ENCODE measurements at places on chromosomes 4 and X.

DNA sequence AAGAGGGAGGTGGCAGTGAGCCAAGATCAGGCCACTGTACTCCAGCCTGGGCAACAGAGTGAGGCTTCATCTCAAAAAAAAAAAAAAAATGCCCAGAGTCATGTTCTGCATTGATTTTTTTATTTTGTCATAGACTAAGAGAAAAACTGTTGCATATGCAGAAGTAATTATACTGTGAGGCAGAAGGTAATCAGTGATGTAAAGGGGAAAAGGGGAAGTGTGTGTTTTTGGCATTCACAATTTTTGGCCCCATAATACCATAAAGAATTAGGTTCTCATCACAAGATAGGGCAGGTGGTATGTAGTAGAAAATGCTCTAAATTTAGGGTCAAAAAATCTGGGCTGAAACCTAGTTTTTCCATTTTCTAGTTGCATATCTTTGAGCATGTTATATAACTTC, 47.3 kb upstream of the GAB1 start:
- DNase-seq, result no peak

DNA sequence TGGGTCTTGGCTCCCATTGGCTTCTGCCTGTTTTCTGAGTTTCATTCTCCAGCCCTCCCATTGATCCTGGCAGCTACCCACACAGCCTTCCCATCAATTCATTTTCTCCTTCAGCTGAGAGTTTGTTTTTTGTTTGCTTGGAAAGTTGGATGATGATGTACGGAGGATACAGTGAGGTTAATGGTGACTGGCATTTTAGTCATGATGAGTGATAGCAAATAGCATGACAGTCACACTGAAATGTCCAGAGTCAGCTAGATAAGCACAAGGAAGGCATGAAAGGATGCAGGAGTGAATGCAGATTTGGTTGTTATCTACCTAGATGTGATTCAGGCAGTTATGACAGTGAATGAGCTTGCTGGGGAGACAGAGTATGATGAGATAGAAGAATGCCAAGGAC, 30.6 kb upstream of the LCORL start:
- no peak for DNase-seq

GRCh38 chr4:100708776-100709175, 191.0 kb upstream of the EMCN start:
- no peak for DNase-seq

DNA sequence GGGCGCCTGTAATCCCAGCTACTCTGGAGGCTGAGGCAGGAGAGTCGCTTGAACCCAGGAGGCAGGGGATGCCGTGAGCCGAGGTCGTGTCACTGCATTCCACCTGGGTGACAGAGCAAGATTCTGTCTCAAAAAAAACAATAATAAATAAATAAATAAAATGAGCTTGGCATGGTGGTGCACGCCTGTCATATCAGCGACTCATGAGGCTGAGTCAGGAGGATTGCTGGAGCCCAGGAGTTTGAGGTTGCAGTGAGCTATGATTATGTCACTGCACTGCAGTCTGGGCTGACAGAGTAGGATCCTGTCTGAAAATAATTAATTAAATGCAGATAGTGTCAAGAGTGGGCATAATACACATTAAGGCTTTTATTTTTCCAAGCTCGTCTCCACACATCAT, 77.5 kb downstream of the DHRSX start:
- DNase-seq, result no peak

DNA sequence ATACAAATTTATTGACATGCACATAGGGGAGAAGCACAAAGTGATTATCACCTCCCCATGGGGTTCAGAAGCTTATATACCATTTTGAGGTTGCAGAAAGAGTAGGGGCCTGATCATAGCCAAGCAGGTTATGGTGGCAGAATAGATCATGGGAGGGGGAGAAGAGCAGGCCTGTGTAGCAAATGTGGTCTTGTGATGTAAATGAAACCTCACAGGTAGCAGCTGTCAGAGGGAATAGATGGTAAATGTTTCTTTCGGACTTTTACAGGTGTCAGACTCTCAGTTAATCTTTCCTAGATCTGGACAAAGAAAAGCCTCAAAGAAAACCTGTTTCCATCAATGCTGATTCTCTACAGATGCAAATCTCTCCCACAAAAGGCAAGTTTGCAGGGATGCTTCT, 84.4 kb downstream of the CFAP299 start:
- DNase-seq, result no peak

DNA sequence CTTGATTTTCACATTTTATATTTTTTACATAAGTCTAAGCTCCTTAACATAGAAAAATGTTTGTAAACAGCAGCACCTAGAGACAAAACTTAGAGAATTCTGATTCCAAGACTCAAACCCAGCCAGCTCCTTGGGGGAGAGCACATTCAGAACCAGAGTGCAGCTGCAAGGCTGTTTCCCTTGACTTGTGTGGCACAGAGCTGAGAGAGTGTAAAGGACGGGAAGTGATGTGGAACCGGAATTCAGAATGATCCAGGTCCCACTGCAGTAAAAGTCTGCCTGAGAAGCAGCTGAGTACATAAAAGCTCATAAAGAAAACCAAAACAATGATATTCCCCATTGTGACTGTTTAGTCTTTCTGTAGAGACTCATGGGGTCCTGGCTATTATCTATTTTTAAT, 713.8 kb downstream of the RAB28 start:
- DNase-seq, result no peak

- DNase-seq, result no peak
These were observed 15.0 kb upstream of the NAT8L start for GRCh38 chr4:2044119-2044485.

GRCh38 chr4:176359590-176359989, 39.8 kb downstream of the SPCS3 start:
- no peak for DNase-seq

DNA sequence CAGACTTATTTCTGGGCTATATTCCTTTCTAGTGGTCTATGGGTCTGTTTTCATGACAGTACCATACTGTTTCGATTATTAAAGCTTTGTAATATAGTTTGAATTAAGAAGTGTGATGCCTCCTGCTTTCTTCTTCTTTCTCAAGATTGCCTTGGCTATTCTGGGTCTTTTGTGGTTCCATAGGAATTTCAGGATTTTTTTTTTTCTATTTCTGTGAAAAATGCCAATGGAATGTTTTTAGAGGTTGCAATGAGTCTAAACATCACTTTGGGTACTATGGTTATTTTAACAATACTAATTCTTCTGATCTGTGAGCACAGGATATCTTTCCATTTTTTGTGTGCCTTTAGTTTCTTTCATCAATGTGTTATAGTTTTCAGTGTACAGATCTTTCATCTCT, 204.3 kb upstream of the HCCS start:
- DNase-seq, result no peak

- DNase-seq, result peak; percentile 47
These were observed 33.6 kb downstream of the CLCN4 start for GRCh38 chrX:10190367-10190766.

DNA sequence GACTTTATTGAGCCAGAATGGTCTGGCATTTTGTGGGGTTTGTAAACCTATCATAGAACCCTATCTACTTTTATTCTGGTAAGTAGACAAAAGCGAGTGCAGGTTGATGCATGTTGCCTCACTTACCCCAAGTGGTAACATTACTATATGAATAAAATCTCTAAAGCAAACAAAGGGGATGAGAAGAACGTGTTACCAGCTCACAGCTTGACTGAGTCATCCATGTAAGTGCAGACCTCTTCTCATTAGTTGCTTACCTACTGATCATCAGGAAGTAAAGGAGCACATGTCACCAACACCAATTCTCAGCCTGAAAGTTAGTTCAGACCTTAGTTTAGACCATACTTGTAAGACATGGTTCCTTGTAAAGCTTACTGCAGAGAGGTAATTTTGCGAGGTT, 1328.3 kb downstream of the C4orf33 start:
- no peak for DNase-seq

DNA sequence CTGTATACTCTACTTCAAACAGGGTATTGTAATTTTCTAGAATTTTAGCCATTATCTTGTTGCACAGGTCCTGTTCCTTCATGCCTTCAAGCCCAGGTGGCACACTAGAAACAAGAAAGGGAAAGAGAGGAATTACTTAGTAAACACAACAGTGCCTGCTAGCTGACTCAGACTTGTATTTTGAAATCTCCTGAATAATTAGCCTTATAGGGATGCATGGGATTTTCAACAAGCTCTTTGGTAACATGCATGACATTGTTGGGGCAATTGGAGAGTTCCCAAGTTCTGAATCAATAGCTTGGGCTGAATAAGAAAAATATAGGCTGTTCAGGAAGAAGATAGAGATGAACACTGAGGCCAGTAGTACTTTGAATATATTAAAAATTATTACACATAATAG, 118.8 kb downstream of the FAM13A start:
- no peak for DNase-seq

DNA sequence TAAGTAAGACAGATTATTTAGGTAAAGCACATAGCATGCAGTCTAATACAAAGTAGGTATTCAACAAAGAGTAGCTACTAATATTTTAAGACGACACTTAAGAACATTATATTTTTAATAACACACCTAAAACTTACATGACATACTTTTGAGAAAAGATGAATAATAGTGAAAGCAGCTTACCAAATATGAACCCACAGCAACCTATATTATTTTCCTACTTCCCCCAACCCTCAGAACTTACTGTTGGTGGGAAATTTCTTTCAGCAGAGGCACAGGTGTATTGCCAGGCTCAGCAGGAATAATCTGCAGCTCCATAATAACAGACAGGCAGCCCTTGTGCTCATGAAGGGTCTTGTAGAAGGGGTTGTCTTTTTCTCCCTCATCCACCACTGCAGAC, 498.9 kb downstream of the GLUD2 start:
- no peak for DNase-seq

- DNase-seq, result no peak
These were observed 20.5 kb upstream of the STS start for GRCh38 chrX:7127056-7127455.

DNA sequence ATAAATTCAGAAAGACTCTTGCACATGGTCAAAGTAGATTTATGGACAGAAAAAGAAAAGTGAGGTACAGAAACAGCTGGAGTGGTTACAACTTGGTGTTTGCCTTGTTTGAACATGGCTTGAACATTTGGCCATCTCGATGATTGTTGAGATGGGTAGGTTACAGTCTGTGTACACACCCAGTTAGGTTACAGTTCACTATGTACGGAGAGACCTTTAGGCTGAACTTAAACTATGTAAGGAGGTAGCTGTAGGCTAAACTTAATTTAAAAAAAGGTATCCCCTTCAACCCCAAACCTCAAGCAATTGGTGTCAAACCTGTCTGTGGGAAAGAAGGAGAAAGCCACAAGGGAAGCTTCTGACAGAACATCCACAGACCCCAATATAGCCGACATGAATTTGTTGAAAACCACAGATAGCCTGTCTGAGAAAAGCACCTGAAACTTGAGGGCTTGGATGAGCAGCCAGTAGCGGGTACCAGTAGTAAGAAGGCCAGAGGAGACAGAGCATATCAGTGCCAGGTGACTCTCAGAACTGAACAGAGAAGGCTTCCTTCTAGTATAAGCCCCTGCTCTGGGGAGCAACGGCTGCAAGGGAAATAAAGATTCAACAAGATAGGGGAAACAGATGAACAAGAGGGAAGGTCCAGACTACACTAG, 247.9 kb upstream of the GALNTL6 start:
- peak; percentile 53 for DNase-seq

DNA sequence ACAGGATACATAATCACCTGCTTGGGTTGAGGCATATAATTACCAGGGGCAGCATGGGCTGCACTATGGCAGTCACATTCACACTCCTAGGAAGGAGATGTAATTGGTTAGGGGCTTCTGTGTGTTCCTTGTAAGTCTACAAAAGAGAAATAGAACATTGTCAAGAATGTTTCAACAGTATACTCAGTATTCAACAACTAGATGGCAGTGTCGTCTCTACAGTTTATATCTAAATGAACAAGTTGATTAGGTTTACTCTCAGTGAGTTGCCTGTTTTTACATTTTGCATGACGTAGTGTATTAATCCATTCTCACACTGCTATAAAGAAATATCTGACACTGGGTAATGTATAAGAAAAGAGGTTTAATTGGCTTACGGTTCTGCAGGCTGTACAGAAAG, 50.5 kb upstream of the RAB33B start:
- DNase-seq, result no peak

- no peak for DNase-seq
These were observed 4.7 kb upstream of the JAKMIP1 start for GRCh38 chr4:6204871-6205566.

DNA sequence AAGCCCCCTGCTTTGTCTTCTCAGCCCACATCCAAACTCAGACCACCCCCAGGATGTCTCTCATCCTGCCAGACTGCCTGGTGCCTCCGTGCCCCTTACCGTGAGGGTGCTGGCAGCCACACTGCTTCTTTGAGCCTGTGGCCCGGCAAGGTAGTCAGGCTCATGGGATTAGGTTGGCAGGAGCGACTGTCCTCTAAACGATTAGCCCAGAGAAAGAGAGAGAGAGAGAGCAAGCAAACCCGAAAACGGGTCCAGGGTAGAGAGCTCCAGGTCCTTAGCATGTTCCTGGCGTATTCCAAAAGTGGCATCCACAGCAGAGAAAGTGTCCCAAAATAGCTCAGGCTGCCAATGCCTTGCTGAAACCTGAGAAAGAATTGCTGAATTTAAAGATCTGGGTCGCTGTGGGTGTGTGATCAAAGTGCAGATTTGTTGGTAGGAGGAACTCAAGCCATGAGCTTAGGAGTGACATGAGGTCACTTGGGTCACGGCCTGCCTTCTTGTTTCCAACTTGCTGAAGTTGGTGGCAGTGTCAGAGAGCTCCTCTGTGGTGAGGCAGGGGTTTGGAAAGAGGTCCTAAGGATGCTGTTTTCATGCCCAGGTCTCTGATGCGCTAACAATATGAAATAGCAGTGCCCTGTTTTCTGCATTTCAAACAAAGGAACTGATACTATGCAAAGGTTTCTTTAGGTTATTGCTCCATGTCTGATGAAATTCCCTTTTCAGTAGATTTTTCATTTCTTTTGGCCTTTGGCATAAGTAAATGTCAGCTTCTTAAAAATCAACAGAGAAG, 81.6 kb downstream of the RTL9 start:
- DNase-seq, result no peak

DNA sequence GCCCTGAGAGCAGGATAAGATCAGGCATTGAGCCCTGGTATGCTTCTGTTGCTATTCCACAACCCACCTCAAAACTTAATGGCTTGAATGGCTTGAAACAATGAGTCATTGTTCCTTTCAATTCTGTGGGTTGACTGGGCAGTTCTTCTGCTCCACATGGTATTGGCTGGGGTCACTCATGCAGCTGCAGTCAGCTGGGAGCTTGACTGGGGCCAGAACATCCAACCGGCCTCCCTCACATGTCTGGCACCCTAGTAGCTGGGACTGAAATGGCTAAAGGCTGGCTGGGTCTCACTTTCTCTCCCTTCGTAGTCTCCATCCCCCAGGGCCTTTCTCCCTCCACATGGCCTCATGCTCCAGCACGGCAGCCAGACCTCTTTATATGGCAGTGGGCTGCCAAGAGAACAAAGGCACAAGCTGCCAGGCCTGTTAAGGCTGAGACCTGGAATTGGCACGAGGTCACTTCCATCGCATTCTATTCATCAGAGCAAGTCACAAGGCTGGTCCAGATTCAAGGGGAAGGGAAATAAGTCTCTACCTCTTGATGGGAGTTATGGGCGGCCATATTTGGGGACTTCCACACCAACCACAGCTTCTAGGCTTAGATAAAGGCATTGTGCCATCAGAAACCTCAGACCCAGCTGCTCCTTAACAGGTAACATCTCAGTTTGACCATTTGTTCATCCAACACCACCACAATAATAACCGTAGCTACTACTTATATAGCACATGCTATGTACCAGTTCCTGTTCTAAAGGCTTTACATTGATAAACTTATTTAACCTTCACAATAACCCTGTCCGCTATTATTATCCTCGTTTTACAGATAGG, 159.7 kb upstream of the ATP6AP2 start:
- DNase-seq, result peak; percentile 75

All from GM12865 (cell line).